ENCODE measurements at places on chromosomes 3 and 15.

DNA sequence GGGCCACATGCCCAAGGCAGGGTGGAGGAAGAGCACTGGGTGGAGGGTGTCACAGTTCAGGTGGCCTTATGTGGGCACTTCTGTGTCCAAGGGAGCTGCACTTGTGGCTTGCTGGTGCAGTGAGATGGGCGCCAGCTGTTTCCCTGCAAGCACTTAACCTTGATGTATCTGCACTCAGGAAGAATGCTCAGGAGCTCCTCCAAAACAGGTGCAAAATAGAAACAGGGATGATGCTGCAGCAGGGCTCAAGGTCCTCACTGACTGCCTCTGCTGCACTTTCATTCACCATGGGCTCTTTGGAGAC lies 151.3 kb downstream of the CADPS start:
- DNase-seq = no peak

- no peak for DNase-seq
Observed at GRCh38 chr3:30681649-30682211, 75.3 kb downstream of the TGFBR2 start.

DNA sequence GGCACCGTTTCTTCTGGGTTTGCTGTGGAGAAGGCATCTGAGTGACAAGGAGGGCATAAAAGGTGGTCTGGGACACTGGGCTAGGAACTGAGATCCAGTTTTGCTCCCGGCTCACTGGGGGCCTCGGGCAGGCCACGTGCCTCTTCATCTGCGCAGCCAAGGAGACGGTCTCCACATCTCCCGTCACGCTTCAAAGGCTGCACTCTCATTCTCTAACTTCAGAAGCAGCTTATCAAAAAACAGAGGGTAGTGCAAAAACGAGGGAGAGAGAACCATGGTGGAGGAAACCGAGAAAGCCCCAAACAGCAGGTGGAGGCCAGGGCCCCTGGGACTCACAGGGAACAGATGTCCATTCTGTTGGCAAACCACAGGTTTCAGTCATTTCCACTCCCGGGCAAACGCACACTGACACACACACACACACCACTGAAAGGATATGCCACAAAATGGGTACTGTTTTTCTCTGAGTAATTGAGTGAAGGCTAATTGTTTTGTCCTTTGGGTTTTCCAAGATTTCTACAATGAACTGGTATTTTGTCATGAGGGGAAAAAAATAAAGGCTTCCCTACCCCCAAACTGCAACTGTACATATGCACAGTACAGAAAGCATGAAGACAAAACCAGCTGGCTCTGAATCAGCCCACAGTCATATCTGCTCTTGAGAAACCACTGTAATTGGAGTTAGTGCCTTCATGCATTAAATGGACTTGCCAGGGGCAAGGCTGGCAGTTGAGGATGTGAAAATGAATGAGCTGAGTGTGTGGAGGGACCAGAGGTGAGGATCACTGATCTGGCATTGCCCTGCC lies 71.9 kb downstream of the MGLL start:
- DNase-seq = no peak

- DNase-seq = no peak
Observed at GRCh38 chr3:23162934-23163333, 40.2 kb upstream of the UBE2E2 start.

DNA sequence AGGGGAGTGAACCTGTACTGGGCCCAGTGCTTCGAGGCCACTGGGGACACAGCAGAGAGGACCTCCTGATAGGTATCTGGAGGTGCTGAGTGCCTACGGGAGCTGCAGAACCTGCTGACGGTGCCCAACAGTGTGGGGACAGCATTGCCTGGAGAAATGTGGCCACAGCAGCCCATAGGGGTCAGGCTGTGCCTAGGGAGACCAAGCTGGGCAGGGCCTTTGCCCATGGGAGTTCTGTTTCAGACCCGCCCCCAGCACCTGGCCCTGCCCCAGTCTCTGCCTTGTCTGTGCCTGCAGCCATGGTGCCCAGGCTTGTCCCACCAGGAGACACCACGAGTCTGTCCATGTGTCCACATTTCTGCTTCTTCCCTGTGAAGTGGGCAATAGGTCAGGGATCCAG lies 15.3 kb upstream of the RPL32 start:
- no peak for DNase-seq

Data from NCI-H1930 (cell line).